ENCODE measurements at places on chromosomes 1 and 21.

- DNase-seq: no peak
Observed at GRCh38 chr21:15050568-15051377, 14.0 kb downstream of the NRIP1 start.

- DNase-seq: no peak
Observed at GRCh38 chr1:231515748-231516147, 12.7 kb upstream of the TSNAX start.

DNA sequence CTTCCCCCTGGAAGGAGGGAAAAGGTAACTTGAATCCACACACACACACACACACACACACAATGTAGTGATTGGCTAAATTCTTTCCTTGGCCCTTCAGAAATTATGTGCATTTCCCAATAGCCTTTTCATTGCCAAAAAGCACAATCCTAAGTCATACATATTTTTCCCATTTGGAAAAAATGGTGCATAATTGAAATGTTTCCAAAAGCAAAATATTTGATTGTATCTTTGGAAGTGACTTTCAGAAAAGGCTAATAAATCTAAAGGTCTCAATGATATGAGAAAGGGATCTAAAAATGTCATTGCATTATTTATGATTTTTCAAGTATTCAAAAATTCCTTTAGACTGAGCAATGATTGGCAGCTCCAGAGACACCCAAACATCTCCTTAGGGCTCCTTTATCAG lies 43.5 kb upstream of the NEK7 start:
- no peak for DNase-seq

GRCh38 chr1:225329041-225329440 lies 98.8 kb downstream of the LBR start:
- DNase-seq: no peak

DNA sequence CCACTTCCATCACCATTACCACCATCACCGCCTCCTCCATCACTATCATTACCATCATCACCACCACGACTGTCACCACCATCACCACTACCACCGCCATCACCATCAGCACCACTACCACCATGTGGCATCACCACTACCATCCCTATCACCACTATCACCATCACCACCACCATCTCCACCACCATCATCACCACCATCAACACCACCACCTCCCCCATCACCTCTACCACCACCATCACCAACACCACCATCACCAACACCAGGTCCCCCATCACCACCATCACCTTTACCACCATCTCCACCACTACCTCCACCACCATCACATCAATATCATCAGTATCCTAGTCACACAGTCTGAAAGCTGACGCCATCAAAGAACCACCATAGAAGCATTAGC lies 39.9 kb upstream of the RIPK4 start:
- no peak for DNase-seq

GRCh38 chr1:84344286-84344685 lies 42.8 kb downstream of the SAMD13 start:
- DNase-seq: peak; percentile 11

- no peak for DNase-seq
Observed at GRCh38 chr1:89285745-89286380, 13.2 kb upstream of the GBP5 start.

- no peak for DNase-seq
Observed at GRCh38 chr1:152859696-152860095, at the start of gene LCE7A. Gene LCE7A, plus strand, starts transcription at chr1:152859996. Its CDS starts 702 bp downstream, at chr1:152860698.

- DNase-seq: no peak
Observed at GRCh38 chr1:94000510-94001282, 91.5 kb upstream of the GCLM start.

- peak; percentile 64 for DNase-seq
Observed at GRCh38 chr1:228087771-228088251, 5.3 kb downstream of the ARF1 start.

DNA sequence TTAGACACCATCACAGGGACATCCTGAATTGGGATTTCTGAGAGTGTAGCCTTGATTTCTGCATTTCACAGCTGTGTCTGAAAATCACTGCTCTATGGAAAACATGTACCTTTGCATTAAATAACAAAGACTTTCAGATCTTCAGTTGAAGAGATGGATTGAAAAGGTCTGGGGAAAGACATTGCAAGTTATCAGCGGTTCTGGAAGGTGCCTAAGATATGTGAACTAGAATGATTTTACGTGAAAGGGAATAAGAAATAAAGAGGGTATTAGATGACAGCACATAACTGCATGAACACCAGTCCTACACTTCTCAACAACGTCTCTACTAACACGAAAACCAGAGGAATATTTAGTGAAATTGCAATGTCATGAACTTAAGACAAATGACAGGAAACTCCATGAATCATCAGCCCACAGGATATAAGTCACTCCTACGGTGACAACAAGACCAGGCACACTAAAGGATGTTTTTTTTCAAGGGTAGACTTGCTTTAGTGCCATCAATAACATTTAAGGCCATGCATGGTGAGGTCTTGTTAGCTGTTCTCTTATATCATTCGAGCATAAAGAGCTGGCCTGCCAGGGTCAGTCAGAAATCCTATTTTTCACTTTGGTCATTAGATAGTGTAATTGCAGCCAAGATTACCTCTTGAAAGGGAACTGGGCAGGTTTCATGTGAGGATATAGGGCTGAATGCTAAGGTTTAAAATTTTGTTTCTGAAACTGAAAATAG lies 283.1 kb downstream of the GRIK1 start:
- DNase-seq: peak; percentile 35

DNA sequence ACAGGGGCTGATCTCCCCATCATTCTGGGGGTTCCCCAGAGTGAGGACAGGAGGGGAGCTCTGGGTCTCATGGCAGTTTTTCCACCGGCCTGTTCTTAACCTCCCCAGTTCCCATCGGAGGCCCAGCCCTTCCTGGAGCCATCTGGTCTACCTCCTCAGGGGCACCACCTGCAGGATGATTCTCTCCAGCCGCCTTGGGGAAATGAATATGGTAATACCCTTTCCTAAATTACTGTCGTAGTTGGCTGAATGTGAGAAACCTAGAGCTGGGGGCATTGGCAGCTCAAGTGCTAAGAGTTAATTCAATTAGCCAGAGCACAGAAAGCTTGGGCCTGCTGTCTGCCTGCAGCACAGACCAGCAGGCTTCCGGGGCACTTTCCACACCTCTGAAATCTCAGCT lies 64.9 kb downstream of the TAS1R2 start:
- no peak for DNase-seq

DNA sequence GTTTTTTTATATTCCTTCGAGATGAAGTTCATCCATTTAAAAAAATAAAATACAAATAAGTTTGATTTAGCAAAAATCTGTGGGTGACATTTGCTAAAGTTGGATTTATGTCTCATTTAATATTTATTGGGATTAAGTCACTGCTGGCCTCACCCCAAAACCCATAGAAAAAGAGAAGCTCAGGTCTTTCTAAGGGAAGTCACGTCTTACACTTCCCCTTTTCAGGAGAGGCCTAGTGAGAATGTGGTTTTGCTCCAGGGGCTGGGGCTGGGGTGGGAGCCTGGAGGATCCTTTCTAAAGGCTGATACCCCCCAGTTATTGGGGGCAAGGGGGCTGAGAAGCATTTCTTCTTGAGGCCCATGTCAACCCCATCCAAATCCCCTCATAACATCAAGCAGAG lies 300.3 kb downstream of the DSCAM start:
- DNase-seq: no peak

GRCh38 chr1:17055801-17056200 lies 2.0 kb upstream of the SDHB start:
- no peak for DNase-seq

DNA sequence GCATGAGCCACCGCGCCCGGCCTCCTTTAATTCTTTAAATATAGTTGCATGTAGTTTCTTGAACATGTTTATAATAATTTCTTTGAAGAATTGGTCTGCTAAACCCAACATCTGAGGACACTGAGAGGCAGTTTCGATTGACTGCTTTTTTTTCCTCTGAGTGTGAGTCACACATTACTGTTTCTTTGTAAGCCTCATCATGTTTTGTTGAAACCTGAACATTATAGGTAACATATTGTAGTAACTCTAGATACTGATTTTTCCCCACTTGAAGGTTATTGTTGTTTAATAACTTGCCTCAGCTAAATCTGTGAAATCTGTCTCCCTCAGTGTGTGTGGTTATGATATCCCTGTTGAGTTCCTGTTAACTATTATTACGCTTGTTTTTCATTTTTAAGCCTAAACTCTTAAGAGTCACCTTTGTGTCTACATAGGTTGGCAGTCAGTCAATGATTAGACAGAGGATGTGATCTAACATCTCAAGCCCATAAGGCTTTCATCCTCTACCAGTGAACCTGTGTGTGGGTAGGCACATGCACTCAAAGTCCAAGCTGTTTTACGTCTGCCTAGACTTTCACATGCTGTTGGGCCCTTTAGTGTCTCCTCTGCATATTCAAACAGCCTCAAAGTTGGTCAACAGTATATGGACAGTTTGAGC lies 155.5 kb downstream of the KCNH1 start:
- no peak for DNase-seq

GRCh38 chr1:234927312-234927970 lies 201.2 kb downstream of the TOMM20 start:
- DNase-seq: no peak

GRCh38 chr1:165623624-165624023 lies 7.4 kb upstream of the MGST3 start:
- no peak for DNase-seq

GRCh38 chr1:167722870-167723251 lies 1.1 kb downstream of the MPZL1 start:
- DNase-seq: no peak

- peak; percentile 71 for DNase-seq
Observed at GRCh38 chr1:27045973-27046558, 33.4 kb upstream of the TENT5B start.

- no peak for DNase-seq
Observed at GRCh38 chr1:71270394-71270915, 189.6 kb upstream of the ZRANB2 start.

GRCh38 chr1:229298420-229298819 lies 27.5 kb downstream of the RAB4A start:
- DNase-seq: no peak

GRCh38 chr1:92323473-92324453 lies 24.9 kb downstream of the RPAP2 start:
- no peak for DNase-seq

GRCh38 chr1:161989786-161990185 lies 33.9 kb downstream of the OLFML2B start:
- DNase-seq: no peak

- DNase-seq: no peak
Observed at GRCh38 chr1:5239911-5240310, 585.5 kb downstream of the AJAP1 start.

- no peak for DNase-seq
Observed at GRCh38 chr1:66439031-66439740, 94.8 kb upstream of the SGIP1 start.

GRCh38 chr1:32989160-32990050 lies 24.8 kb upstream of the RNF19B start:
- DNase-seq: peak; percentile 89

GRCh38 chr1:180261524-180262155 lies 31.6 kb downstream of the LHX4 start:
- no peak for DNase-seq

GRCh38 chr1:38238294-38238693 lies 191.7 kb upstream of the POU3F1 start:
- DNase-seq: no peak

- DNase-seq: peak; percentile 54
Observed at GRCh38 chr1:230270559-230271281, 155.4 kb downstream of the PGBD5 start.

- DNase-seq: no peak
Observed at GRCh38 chr1:15238789-15239188, 8.2 kb upstream of the FHAD1 start.

GRCh38 chr21:39082656-39083376 lies 100.4 kb downstream of the PSMG1 start:
- no peak for DNase-seq

GRCh38 chr1:183039985-183040447 lies 16.8 kb downstream of the LAMC1 start:
- DNase-seq: no peak

DNA sequence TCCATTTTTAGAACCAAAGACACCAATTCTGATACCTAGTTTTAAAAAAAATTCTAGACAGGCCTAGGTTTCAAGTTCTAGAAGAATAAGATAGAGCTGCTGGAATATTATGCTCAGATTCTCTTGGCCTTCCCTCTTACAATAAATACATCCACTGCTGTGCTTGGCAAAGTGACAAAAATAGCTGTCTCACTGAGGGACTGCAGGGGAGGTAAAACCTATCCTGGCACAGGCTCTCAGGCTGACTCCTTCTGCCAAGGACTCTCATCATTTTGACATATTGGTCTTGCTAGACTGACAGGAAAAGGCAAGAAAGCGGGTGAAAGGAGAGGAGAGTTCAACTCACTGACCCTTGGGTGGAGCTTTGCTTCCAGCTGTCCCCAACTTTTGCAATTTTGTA lies 197.0 kb upstream of the LHX8 start:
- no peak for DNase-seq

DNA sequence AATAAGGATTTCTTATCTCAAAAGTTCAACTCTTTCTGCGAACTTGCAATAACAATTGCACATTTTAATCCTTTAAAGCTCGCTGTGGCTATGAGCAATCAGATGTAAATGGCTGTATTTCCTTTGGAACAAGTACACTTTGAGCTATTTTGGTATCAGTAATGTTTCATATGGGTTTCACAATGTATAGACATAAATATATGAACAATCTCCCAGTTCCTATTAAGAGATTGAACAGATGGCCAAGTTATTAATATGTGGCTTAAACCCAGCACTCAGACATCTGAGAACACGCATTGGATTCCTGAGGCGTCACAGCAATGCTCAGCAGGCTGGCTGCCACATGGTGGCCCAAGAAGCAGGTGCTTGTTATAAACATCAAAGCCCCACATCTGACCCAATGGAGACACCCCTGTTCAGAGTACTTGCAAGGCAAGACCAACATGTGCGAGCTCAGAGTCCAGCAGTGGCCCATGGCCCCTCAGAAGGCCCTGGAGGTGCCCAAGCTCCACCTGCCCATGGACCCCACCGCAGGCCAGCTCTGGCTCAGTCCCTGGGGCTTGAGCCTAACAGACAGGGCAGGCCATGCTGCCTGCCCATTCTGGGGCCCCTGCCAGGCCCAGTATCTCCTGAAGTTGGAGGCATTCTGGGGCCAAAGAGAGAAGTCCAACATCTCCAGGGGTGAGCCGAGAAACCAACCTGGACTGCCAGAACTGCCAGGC lies 23.7 kb downstream of the PSMG1 start:
- no peak for DNase-seq

- no peak for DNase-seq
Observed at GRCh38 chr1:202045705-202046104, 35.3 kb downstream of the ELF3 start.

- DNase-seq: no peak
Observed at GRCh38 chr1:214004014-214004413, 16.2 kb downstream of the PROX1 start.

GRCh38 chr1:64581135-64581842 lies 111.4 kb downstream of the CACHD1 start:
- DNase-seq: no peak

DNA sequence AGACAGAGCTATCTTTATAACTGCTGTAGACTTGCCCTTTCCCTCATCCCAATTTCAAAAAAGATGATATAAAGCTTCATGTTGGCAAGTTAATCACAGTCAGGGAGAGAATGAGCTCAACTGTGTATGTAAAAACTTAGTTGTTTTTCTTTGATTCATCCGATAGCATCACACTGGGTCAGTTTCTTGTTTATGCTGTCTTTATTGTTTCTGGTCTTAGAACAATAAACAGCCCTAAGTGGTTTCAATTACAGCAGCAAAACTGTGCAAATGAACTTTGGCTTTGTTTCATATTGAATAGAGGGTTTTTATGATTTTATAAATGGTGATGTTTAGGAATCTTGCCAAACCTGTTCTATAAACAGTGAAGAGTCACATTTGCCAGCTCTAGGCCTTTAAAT lies 423.8 kb upstream of the CXADR start:
- DNase-seq: no peak

- DNase-seq: no peak
Observed at GRCh38 chr21:35617491-35617890, 442.8 kb downstream of the SETD4 start.

- no peak for DNase-seq
Observed at GRCh38 chr1:1026599-1027413, 6.9 kb downstream of the AGRN start.
